ENCODE measurements at places on chromosomes 1 and 21.

DNA sequence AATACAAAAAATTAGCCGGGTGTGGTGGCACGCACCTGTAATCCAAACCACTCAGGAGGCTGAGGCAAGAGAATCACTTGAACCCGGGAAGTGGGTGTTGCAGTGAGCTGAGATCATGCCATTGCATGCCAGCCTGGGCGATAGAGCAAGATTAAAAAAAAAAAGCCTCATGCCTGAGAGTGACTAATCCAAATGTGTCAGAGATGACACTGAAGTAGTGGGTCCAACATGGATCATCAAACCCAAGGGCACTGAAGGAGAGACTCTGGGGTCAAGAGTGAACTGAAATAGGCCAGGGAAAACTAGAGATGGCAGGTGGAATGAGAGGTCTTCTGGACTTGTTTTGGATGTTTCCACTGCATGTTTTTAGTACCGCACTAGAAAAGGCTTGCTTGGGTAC is 10.2 kb upstream of the CACHD1 start:
- DNase-seq, result peak; percentile 10

GRCh38 chr21:33031152-33031911 is 5.6 kb downstream of the OLIG2 start:
- no peak for DNase-seq

- DNase-seq, result no peak
These were observed 18.3 kb downstream of the EDN2 start for GRCh38 chr1:41466146-41466545.

DNA sequence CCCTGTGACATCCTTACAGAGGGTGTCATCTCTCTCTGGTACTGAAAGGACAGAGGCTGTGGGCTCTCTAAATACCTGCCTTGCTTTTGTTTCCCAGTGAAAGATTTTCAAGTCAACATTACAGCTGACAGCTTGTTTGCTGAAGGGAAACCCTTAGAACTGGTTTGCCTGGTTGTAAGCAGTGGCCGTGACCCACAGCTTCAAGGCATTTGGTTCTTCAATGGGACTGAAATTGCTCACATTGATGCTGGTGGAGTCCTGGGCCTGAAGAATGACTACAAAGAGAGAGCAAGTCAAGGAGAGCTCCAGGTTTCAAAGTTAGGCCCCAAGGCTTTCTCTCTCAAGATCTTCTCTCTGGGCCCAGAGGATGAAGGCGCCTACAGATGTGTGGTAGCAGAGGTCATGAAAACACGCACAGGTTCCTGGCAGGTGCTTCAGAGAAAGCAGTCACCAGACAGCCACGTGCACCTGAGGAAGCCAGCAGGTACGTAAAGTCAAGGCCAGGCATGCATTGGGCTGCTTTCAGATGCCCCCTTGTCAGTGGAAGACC is 11.8 kb downstream of the CD101 start:
- DNase-seq, result no peak

DNA sequence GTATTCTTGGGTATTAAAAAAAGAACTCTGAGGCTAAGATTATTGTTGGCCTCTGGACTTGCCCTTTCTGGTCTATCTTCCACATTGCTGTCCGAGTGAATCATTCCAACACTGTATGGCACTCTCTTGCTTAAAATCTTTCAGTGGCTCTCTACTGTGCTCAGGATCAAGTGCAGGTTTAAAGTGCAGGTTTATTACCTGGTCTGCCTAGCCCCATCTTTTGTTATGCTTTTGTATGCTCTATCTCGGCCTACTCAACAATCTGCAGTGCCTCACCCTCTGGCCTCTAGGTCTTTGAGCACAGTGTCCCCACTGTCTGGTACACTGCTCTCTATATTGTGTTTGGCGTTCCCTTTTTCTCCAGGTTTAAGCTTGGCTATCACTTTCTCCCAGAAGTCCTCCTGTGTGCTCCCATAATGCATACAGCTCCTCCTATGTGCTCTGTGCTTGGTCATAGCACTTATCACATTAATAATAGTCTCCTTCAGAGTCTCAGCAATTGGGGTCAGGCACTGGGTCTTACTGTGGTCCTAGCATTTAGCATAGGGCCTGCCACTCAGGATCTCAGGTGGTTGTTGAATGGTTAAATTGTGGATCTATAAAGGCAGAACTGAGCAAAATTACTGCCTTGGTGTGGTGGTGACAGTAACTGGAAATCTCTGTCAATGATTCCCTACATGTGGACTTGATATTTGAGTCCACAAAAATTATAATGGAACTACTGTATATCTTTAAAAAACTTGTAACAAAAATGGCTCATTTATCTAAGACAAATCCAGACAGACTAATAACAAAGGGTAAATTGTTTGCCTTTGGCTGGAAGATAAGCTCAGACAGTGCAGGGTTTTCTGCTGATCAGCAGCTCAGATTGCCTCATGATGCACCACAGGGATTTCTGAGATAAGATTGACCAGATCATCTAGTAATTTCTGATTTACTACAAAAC is 10.6 kb upstream of the LDLRAD1 start:
- DNase-seq, result no peak

GRCh38 chr1:184118046-184118445 is 66.5 kb downstream of the TSEN15 start:
- peak; percentile 85 for DNase-seq

GRCh38 chr1:18144916-18145647 is 37.5 kb downstream of the IGSF21 start:
- DNase-seq, result peak; percentile 16

- DNase-seq, result no peak
These were observed 14.6 kb downstream of the TENT5C start for GRCh38 chr1:117620440-117620839.

GRCh38 chr1:159430985-159431384 is 1.0 kb upstream of the OR10J4 start:
- DNase-seq, result no peak

- DNase-seq, result no peak
These were observed 34.9 kb downstream of the HSF2BP start for GRCh38 chr21:43624339-43624738.

DNA sequence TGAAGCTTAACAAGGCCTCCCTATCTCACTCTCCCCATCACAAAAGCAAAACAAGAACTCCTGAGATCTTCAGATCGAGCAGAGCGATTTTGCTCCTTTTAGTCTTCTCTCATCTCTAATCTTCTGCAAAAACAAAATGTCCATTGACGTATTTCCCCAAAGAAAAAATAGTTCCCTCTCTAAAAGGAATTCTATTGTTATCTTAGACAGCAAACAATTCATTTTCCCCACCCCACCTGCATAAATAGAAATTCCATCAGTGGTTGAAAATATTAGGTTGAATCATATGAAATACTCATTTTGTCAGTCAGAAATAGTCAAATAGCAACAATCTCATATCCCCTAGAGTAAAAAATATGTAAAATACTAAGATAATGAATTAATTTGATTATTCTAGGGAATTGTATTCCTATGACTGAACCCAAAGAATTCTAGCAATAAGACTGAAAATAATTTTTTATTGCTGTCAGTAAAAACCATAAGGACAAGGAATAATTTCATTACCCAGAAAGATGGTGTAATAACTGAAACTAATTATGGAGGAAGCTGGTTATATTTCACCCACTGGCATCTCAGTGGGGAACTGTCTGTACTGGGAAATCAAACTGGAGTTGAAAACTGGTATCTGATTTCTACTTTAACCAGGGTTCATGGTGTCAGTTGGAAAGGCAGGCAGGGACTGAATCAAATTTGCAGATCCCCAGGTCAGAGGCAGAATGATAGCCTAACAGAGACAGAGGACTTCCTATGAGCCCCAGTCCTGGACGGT is 51.3 kb downstream of the RHOU start:
- DNase-seq, result no peak

- DNase-seq, result peak; percentile 67
These were observed 1.5 kb downstream of the PARP1 start for GRCh38 chr1:226406401-226406881.

DNA sequence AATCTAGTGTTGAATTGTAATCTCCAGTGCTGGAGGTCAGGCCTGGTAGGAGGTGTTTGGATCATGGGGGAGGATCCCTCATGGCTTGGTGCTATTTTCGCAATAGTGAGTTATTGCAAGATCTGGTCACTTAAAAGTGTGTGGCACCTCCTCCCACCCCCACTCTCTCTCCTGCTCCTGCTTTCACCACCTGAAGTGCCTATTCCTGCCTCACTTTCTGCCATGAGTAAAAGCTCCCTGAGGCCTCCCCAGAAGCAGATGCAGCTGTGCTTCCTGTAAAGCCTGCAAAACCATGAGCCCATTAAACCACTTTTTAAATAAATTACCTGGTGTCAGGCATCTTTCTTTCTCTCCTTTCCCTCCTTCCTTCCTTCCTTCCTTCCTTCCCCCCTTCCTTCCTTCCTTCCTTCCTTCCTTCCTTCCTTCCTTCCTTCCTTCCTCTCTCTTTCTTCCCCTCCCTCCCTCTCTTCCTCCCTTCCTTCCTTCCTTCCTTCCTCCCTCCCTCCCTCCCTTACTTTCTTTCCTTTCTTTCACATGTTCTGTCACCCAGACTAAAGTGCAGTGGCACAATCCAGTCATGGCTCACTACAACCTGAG is 172.4 kb downstream of the C1orf21 start:
- no peak for DNase-seq

All from M059J (cell line).